Stimulated activated naive CD8-positive, alpha-beta T cell treated with anti-CD3 and anti-CD28 coated beads, Interleukin-15, amount 100 ng/mL, for 72 hours (primary cell): ENCODE measurements at places on chromosomes 1 and 21.
A peak's percentile ranks its signal among the peaks of the same experiment; 100 is the strongest.

GRCh38 chr1:204192589-204193352 is 3.5 kb downstream of the KISS1 start:
- no peak for DNase-seq

- DNase-seq = peak; percentile 11
Observed at GRCh38 chr1:25610822-25611630, 5.6 kb upstream of the MAN1C1 start.

DNA sequence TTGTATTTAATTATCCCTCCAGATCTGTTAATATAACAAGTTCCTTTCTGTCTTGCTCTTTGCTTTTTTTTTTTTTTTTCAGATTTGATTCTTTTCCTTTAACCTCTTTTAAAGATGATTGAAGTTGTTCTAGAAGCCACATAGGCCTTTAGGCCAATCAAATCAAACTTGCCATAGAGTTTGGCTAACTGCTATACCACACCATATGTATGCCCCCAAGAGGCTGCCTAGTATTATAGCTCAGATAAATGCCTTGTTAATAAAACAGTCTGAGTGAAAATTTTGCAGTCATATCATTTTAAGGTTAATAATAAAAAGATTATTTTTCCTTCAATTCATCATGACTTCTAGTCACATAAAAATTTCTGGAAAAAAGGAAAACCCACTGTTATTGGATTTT is 696.0 kb upstream of the CHRM3 start:
- DNase-seq = no peak

GRCh38 chr21:41698071-41698470 is 68.8 kb downstream of the RIPK4 start:
- DNase-seq = no peak

DNA sequence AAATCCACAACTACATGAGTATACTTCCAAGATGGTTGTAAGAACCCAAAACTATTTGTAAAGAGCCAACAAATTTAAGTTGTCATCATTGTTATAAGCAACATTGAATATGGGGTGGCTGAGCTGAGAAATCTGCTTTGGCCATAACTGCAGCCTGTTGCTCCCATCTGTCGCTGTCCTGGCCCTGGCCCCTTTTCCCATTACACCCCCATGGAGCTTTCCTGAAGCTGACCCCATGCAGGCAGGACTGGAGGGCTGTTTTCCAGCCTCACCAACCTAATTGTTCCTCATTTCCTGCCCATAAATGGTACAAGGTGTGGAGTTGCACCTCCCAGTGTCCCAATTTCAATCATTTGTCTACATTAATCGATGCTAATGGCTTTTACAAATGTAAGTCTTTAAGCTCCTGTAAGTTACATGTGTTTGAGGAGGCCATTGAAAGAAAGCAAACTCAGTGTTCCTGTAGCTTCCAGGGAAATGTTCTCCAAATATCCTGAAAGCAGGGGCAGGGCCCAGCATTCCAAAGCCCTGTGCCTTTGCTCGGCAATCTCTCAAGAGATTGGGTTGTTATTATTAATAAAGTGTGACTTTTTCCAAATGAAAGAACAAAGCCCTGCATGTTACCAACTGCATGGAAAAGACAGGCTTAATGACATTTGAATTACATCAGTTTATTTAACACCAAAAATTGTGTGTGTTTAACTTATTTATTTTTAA is 545.9 kb downstream of the PLPP3 start:
- no peak for DNase-seq

GRCh38 chr1:44283524-44284173 is 70.4 kb downstream of the DMAP1 start:
- DNase-seq = no peak

DNA sequence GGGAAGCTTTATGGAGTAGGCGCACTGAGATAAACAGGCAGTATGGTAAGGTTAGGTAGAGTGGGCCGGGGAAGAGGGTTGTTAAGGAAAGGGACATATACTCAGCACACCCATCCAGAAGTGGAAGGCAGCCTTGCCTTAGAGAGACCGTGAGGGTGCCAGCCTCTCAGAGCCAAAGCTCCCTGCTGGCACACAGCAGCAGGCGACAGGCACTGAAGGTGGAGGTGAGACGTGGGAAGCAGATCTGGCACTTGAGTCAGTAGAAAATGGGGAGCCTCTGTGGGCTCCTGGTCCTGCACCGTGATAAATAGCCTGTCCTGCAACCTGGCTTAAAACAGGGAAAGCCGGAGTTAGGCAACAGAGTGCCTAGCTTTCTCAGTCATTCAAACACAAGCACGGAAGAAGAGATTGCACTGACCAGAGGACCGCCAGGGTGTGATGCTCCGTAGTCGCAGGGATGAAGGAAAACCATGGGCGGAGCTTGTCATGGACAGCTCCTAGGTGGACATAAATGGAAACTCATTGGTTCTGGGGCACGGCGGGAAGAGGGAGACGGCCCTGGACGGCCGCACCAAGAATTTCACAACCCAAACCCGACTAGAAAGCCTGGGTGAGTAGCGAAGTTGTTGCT is 15.5 kb downstream of the KCNK1 start:
- no peak for DNase-seq

GRCh38 chr1:190377294-190377693 is 100.4 kb downstream of the BRINP3 start:
- no peak for DNase-seq

DNA sequence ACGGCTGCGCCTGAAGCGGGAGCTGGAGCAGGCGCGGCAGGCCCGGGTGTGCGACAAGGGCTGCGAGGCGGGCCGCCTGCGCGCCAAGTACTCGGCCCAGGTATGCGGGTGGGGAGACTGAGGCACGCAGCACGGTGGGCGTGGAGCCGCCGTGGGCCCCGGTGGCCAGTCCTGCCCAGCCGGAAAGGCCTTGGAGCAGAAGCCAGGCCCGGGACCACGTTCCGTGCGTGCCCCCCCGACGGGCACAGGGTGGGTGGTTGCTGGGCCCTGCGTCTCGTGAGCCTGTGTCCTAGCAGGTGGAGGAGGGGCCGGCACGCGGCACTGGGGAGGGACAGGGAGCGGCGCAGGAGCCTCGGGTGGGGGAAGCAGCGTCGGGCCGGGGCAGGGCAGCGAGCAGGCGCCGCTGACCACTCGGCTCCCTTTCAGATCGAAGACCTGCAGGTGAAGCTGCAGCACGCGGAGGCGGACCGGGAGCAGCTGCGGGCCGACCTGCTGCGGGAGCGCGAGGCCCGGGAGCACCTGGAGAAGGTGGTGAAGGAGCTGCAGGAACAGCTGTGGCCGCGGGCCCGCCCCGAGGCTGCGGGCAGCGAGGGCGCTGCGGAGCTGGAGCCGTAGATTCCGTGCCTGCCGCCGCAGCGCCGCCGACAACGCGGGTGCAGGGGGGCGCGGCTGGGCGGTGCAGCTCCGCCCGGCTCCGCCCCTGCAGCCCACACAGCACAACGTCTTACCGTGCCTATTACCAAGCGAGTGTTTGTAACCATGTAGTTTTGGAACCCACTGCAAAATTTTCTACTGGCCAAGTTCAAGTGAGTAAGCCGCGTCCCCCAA is 78.2 kb downstream of the SKI start:
- no peak for DNase-seq

GRCh38 chr1:211327346-211327921 is 801 bp downstream of the TRAF5 start:
- DNase-seq = peak; percentile 41

DNA sequence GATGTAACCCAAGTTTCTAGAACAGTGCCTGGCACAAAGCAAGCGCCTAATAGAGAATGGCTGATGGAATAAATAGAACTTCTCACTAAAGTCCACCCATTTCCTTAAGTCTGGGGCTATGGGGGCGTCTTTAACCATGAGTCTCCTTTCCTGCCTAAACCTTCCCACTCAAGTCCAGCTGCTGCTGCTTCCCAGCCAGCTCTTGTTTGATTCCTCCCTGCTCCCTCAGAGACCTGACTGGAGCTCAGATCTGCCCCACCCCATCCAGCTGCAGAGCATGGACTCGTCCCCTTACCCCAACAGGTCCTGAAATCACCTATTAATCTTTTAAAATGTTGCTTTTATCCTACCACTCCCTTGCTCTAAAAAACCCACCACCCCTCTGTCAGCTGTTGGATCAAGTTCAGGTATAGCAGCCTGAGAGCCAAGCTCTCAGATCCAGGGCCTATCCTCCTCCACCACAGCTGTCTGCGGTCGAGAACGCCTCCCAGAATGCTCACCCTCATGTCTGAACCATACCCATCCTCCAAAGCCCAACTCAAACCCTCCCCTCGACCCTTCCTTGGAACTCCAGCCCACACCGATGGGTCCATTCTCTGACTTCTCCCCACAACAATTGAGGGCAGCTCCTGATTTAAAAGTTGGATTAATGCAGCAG is 12.8 kb upstream of the GALNT2 start:
- no peak for DNase-seq

- DNase-seq = no peak
Observed at GRCh38 chr1:17935230-17935629, 172.4 kb upstream of the IGSF21 start.

GRCh38 chr1:43722810-43723209 is 15.5 kb downstream of the ST3GAL3 start:
- DNase-seq = no peak
